Vagina (tissue), 2 donors: ENCODE measurements at places on chromosomes 5 and 9.
A peak's percentile ranks its signal among the peaks of the same experiment; 100 is the strongest.

GRCh38 chr5:151924564-151925301, at the start of gene GLRA1:
Gene GLRA1 (minus strand): TSS chr5:151924851. CDS start chr5:151924549, 302 bp downstream.
- no peak within 1 kb of the TSS for H3K4me3 ChIP-seq
- no peak for DNase-seq
- no peaks in the 10 kb centered on the region for H3K27me3 ChIP-seq
- no peak within 1 kb of the TSS for H3K27ac ChIP-seq
- no peaks in the 10 kb centered on the region for H3K36me3 ChIP-seq

DNA sequence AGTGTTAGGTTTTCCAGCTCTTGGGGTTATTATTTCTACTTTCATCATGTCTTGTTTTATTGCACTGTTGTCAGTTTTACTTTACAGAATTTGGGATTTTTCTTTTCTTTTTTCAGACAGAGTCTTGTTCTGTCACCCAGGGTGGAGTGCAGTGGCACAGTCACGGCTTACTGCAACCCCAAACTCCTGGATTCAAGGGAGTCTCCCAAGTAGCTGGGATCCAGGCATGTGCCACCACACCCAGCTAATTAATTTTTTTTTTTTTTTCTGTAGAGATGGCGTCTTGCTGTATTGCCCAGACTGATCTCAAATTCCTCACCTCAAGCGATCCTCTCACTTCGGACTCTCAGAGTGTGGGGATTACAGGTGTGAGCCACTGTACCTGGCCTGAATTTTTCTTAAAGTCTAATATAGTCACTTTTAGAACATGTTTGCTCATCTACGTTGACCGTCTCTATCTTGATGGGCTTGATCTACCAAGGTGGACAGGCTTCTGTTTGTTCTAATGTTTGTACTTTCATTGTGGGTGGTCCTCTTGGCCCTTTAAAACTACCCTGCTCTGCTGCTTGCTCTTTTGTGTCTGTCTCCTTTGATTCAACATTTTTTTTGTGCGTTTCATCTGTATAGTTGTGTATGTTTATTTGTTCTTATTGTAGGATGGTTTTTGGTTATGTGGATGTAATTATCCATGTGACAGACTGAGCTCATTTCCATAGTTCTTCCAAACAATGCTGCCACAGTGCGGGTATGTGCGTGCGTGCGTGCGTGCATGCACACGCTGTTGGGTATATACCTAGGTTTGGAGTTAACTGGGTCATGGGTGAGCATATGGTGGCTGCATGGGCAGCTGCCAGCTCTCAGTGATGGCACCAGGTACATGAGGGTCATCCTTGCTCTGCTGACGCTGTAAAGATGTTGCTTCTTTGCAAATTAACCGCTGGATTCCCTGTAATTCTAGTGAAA, 18.1 kb downstream of the PRRC2B start:
- H3K4me1 ChIP-seq, result peaks cover 77% of the 10 kb centered on the region
- H3K36me3 ChIP-seq, result no peaks in the 10 kb centered on the region
- no peak overlapping the region for H3K4me3 ChIP-seq
- no peak overlapping the region for H3K27ac ChIP-seq

DNA sequence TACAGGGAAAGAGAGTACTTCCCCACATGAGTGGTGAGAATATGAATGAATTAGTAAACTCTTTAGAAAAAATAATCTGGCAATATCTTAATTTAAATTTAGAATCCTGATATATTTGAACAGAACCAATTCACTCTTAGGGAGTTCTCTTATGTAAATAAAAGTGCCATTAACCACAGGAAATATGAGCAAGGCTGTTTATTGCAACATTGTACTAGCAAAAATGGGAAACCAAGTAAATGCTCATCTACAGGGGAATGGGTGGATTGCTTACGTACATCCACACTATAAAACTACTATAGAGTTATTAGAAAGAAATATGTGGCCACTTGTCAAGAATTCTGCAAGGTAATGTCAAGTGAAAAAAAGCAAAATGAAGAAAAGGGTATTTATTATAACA, 274.5 kb downstream of the TLE1 start:
- H3K4me3 ChIP-seq, result no peak overlapping the region
- DNase-seq, result no peak
- peaks cover 4% of the 10 kb centered on the region for H3K4me1 ChIP-seq
- no peaks in the 10 kb centered on the region for H3K27me3 ChIP-seq
- no peak overlapping the region for H3K27ac ChIP-seq

- no peaks in the 10 kb centered on the region for H3K36me3 ChIP-seq
- no peaks in the 10 kb centered on the region for H3K4me1 ChIP-seq
- no peaks in the 10 kb centered on the region for H3K27me3 ChIP-seq
- no peak overlapping the region for H3K27ac ChIP-seq
- no peak for DNase-seq
- no peak overlapping the region for H3K4me3 ChIP-seq
Measured at GRCh38 chr5:133595465-133595864, 16.9 kb downstream of the FSTL4 start.

DNA sequence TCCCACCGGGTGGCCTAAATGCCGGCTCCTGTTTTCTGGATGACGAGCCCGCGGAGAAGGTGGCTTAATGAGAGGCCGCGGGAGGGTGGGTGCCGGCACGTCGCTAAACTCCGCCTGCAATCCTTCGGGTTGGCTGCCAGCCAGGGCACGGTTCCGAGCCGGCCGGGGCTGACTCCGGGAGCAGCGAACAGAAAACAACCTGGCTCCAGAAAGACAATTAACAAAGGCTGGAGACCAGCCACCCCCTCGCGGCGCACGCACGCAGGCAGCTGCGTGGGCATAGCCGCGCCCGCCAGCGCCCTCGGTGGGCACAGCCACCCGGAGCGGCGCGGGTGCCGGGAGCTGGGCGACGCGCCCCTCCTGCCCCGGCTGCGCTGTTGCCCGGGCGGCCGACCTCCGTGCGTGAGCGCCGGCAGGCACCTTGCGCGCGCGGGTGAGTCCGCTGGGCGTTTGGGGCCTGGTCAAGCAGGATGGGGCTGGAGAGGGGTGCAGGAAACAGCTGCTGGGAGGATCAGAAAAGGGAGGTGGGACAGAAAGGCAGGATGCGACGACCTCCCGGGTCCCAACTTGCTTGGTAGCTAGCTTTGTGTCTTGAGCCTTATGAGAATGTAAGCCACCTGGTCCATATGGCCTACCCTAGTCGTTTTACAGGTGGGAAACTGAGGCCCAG, at the start of gene ARHGEF37:
Gene ARHGEF37 (plus strand): TSS at position 307 of the 670 bp plus-strand sequence. CDS start 16,272 bp downstream, outside the sequence.
- DNase-seq, result no peak
- H3K36me3 ChIP-seq, result no peaks in the 10 kb centered on the region
- peaks cover 36% of the 10 kb centered on the region for H3K4me1 ChIP-seq
- H3K27ac ChIP-seq, result peak within 1 kb of the TSS; percentile 84
- no peaks in the 10 kb centered on the region for H3K27me3 ChIP-seq
- H3K4me3 ChIP-seq, result peak within 1 kb of the TSS; percentile 75
